ENCODE measurements at places on chromosomes 1 and 21.

GRCh38 chr1:59742526-59742925, 72.2 kb upstream of the HOOK1 start:
- H3K27me3 ChIP-seq: no peaks in the 10 kb centered on the region
- H3K4me1 ChIP-seq: no peaks in the 10 kb centered on the region
- no peak for DNase-seq
- no peaks in the 10 kb centered on the region for H3K36me3 ChIP-seq
- H3K4me3 ChIP-seq: no peak overlapping the region
- no peak overlapping the region for H3K27ac ChIP-seq

GRCh38 chr21:46195595-46196195, 11.4 kb upstream of the SPATC1L start:
- no peaks in the 10 kb centered on the region for H3K27me3 ChIP-seq
- DNase-seq: no peak
- H3K4me3 ChIP-seq: no peak overlapping the region

DNA sequence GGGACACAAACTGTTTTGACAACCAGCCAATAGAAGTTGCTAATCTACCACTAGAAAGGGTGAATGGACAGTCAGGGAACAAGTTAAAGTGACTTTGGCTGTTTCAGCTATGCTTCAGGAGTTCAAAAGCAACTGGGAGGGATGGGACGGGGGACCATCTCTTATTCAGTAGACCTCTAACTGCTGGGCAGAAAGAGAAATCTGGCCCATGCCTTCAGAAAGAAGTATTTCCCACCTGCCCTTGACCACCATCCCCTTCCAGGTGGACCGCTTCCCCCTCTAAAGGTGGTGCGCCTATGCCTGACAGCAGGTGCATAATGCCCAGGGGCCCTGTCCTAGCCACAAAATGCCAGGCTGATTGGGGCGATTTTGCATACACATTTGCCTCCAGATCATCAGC, 5.2 kb downstream of the ITPKB start:
- H3K27ac ChIP-seq: no peak overlapping the region
- peak overlapping the region; percentile 1 for H3K4me3 ChIP-seq
- peaks cover 31% of the 10 kb centered on the region for H3K4me1 ChIP-seq
- no peak for DNase-seq
- no peaks in the 10 kb centered on the region for H3K27me3 ChIP-seq

DNA sequence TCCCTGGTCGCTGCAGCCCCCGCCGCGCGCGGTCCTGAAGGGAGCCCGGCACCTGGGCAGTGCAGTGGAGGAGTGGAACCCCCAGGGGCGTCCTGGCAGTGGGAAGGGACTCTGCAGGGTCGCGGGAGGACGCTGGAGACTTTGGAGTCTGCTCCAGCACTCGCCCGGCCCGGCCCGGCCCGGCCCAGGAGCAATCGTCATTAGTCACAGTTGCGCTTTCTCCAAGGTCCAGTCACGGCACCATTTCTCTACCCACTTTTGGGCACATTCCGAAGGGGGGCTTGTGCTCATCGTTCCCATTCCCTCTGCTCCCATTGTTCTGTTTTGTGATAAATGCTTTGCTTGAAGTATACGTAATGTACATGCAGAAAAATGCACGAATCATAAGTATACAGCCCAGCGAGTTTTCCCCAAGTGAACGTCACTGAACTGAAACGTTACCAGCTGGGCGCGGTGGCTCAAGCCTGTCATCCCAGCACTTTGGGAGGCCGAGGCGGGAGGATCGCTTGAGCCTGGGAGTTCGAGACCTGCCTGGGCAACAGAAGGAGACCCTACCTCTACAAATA, 999 bp downstream of the THAP3 start:
- H3K36me3 ChIP-seq: peaks cover 79% of the 10 kb centered on the region
- H3K27ac ChIP-seq: peak overlapping the region; percentile 22
- H3K4me3 ChIP-seq: peak overlapping the region; percentile 62
- no peaks in the 10 kb centered on the region for H3K27me3 ChIP-seq
- peaks cover 23% of the 10 kb centered on the region for H3K4me1 ChIP-seq
- no peak for DNase-seq

DNA sequence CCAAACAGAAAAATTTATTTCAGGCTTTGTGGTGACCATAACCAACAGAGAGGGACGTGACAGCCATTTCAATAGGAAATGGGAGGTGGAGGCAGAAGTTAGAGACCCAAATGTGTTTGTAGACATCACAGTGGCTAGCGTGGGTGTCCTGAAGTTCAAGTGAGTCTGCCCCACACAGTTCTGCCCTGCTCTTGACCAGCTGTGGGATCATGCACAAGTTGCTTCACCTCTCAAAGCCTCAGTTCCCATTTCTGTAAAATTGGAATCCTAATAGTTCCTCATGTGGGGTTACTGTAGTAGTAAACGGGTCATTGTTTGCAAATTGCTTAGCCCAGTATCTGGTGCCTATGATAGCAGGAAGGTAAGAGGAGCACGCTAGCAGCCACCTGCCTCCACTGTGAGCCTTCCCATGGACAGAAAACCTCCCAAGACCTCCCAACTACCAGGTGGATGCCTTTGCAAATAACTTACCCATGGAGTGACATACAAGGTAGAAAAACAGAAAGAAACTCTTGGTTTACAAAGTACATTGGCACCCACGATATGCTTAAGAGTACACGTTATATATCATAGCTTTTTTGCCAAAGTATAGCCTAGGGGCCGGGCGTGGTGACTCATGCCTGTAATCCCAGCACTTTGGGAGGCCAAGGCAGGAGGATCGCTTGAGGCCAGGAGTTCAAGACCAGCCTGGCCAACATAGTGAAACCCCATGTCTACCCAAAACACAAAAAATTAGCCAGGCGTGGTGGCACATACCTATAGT, 29.1 kb downstream of the FHAD1 start:
- H3K27ac ChIP-seq: no peak overlapping the region
- no peaks in the 10 kb centered on the region for H3K36me3 ChIP-seq
- no peak for DNase-seq

DNA sequence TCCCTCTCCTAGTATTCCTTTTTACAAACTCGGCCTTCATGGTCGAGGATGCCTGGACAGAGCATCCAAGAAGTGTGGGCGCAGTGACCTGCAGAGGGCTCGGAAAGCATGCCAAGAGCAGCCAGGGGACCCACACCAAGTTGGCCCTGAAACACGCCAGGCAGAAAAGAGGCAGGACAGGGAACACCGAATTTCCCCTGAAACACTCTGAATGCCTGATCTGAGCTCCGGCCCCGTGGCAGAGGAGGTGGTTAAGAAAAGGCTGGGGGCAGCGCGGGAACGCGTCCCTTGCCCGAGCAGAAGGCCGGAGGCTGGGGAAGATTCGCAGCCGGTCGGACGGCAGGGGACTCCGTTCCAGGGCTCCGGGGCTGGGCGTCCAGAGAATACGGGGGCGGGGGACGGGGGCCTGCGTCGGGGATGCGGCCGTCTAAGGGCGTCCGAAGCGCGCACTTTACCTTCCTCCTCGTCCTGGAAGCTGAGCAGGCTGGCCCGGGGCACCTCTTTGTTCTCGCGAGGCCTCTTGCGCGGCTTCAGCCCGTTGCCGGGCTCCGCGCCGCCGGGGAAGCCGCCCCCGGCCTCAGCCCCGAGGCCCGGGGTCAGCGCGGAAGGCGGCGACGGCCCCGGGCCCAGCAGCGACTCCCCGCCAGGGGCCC, 558 bp downstream of the PAXBP1 start:
- peak overlapping the region; percentile 73 for H3K4me3 ChIP-seq
- peak; percentile 28 for DNase-seq
- H3K36me3 ChIP-seq: peaks cover under 1% of the 10 kb centered on the region

DNA sequence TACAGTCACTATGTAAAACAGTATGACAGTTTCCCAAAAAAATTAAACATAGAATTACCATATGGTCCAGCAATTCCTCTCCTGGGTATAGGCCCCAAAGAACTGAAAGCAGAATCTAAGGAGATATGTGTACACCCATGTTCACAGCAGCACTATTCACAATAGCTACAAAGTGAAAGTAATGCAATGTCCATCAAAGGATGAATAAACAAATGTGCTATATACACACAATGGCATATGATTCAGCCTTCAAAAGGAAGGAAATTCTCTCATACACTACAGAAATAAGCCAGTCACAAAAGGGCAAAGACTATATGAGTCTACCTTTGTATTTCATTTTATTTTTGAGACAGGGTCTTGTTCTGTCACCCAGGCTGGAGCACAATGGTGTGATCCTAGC, 120.4 kb downstream of the TOMM20 start:
- H3K27me3 ChIP-seq: no peaks in the 10 kb centered on the region
- DNase-seq: no peak
- no peak overlapping the region for H3K4me3 ChIP-seq

DNA sequence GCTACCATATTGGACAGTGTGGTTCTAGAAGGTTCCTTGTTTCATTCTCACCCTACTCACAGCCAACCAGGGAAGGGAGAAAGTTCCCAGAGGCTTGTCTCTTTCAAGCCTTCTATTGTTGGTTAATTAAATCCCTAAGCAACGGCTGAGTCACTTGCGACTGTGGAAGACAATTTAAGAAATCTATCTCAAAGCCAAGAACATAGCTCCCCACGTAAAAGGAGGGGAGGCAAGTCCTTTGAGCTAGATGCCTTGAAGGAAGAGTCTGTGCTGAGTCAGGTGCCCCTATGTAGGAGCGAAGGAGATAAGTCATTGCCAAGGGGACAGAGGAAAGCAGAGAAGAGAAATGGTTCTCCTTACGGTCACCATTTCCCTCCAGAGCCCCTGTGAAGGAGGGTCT, 79.4 kb upstream of the PPP2R5A start:
- H3K27ac ChIP-seq: no peak overlapping the region
- H3K36me3 ChIP-seq: no peaks in the 10 kb centered on the region
- peaks cover 9% of the 10 kb centered on the region for H3K4me1 ChIP-seq
- H3K4me3 ChIP-seq: no peak overlapping the region

DNA sequence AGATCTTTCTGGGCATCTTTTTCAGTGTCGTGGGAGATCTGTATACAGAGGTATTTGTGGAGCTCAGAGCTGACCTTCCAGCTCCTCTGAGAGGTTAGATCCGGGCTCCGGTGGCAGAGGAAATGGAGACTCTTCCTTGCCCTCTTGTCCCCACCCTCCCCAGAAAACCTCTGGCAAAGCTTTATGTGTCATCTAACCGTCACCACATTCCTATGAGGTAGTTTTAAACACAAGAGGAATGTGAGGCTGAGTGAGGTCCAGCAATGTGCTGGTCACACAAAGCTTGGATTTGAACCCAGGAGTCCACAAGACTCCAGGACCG, 1.2 kb downstream of the CD160 start:
- H3K27me3 ChIP-seq: peaks cover 3% of the 10 kb centered on the region
- no peak overlapping the region for H3K27ac ChIP-seq
- no peak for DNase-seq
- H3K4me1 ChIP-seq: peaks cover 11% of the 10 kb centered on the region

GRCh38 chr21:43719748-43720538, 1.0 kb downstream of the PDXK start:
- H3K36me3 ChIP-seq: peaks cover 24% of the 10 kb centered on the region
- peak overlapping the region; percentile 47 for H3K27ac ChIP-seq
- H3K27me3 ChIP-seq: no peaks in the 10 kb centered on the region
- peak overlapping the region; percentile 76 for H3K4me3 ChIP-seq

DNA sequence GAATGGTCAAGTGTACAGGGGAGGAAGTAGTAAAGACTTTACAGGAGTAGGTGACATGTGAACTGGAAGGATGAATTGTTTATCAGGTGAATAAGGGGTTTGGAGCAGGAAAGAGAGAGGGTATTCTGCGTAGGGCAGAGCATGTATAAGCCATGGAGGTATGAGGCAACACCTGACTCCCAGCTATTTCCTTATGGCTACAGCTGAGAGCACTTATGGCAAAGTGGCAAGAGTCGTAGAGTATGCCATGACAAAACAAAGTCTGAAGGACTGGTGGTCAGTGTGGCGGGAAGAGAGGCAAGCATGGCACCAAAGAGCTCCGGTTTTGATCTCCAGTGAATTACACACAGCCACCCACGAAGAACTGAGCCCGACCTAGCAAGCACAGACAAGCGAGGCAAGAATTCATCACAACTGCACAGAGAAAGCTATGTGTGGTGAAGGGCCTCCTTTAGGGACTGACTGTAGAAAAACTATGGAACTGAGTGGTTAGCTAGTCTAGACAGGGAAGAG, 9.0 kb upstream of the ELOVL1 start:
- peaks cover 4% of the 10 kb centered on the region for H3K4me1 ChIP-seq
- no peak overlapping the region for H3K27ac ChIP-seq
- peaks cover 3% of the 10 kb centered on the region for H3K36me3 ChIP-seq
- DNase-seq: no peak
- no peaks in the 10 kb centered on the region for H3K27me3 ChIP-seq

GRCh38 chr1:72567521-72567920, 285.2 kb upstream of the NEGR1 start:
- H3K36me3 ChIP-seq: no peaks in the 10 kb centered on the region
- no peak overlapping the region for H3K27ac ChIP-seq
- peak; percentile 31 for DNase-seq
- H3K27me3 ChIP-seq: no peaks in the 10 kb centered on the region
- H3K4me1 ChIP-seq: no peaks in the 10 kb centered on the region
- H3K4me3 ChIP-seq: no peak overlapping the region

- H3K27ac ChIP-seq: no peak overlapping the region
- no peaks in the 10 kb centered on the region for H3K36me3 ChIP-seq
- DNase-seq: no peak
- no peaks in the 10 kb centered on the region for H3K27me3 ChIP-seq
- no peaks in the 10 kb centered on the region for H3K4me1 ChIP-seq
Measured at GRCh38 chr1:106756752-106757151, 299.7 kb upstream of the PRMT6 start.

DNA sequence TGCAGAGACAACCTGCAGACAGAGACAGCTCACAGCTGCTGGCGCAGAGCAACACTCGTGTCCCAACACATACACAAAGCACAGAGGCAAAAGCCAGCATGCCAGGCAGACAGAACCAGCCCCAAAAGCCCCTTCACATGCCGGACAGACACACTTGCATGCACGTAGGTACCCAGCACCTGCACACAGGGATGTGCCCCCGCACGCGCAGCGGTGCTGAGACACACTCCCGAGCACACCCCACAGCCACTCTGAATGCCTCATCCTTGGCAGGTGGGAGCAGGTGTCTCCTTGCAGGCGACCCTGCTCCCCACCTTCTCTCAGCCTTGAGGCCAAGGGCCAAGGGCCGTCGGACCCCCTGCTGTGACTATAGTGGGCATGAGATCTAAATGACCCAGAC, 41.2 kb upstream of the ZC3H12A start:
- H3K27me3 ChIP-seq: no peaks in the 10 kb centered on the region
- no peak for DNase-seq
- H3K36me3 ChIP-seq: no peaks in the 10 kb centered on the region
- no peak overlapping the region for H3K27ac ChIP-seq
- H3K4me1 ChIP-seq: peaks cover 29% of the 10 kb centered on the region

DNA sequence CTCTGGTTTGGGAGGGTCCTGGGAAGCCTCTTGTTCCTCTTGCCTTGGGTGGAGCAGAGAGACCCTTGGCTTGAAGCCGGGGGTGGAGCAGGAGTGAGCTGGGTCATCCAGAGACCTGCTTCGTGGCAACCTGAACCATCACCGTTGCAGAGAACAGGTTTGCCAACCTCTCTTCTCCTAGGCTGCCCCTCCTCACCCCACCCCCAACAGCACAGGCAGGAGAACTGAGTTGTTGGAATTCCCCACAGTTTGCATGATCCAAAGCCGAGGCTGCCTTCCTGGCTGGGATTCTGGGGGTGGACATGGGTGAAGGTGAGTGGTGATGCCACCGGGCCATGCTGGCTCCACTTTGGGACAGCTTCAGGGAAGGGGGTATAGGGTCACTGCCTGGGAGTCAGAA, 2.2 kb downstream of the WNT4 start:
- H3K36me3 ChIP-seq: peaks cover 34% of the 10 kb centered on the region
- H3K4me3 ChIP-seq: peak overlapping the region; percentile 50
- DNase-seq: no peak
- H3K27ac ChIP-seq: no peak overlapping the region
- H3K27me3 ChIP-seq: peaks cover 10% of the 10 kb centered on the region

GRCh38 chr1:1162597-1163537, 10.8 kb upstream of the TTLL10 start:
- no peak for DNase-seq
- no peak overlapping the region for H3K27ac ChIP-seq
- no peaks in the 10 kb centered on the region for H3K36me3 ChIP-seq
- H3K4me3 ChIP-seq: no peak overlapping the region
- peaks cover 19% of the 10 kb centered on the region for H3K4me1 ChIP-seq

Measured in spinal cord (tissue), 10 donors.